ENCODE measurements at places on chromosomes 7 and 10. TPM values are rescaled to one million over a fixed set of nuclear protein-coding genes. Genes with fewer than 3 reads are reported as not detected.

WNT8B gene
- total RNA-seq: not detected

BTBD16 gene
- total RNA-seq: not detected

- no peaks in the 10 kb centered on the region for H3K36me3 ChIP-seq
- no peak overlapping the region for H3K27ac ChIP-seq
- H3K4me3 ChIP-seq: no peak overlapping the region
- no peaks in the 10 kb centered on the region for H3K4me1 ChIP-seq
- no peak for DNase-seq
- no peaks in the 10 kb centered on the region for H3K27me3 ChIP-seq
Measured at GRCh38 chr7:82676777-82677463, 233.3 kb upstream of the CACNA2D1 start.

GRCh38 chr10:118838364-118838763 lies 83.6 kb upstream of the CACUL1 start:
- peaks cover 5% of the 10 kb centered on the region for H3K4me1 ChIP-seq
- no peaks in the 10 kb centered on the region for H3K36me3 ChIP-seq
- no peak for DNase-seq
- no peak overlapping the region for H3K4me3 ChIP-seq
- no peak overlapping the region for H3K27ac ChIP-seq
- no peaks in the 10 kb centered on the region for H3K27me3 ChIP-seq

GRCh38 chr10:121579656-121580055 lies 18.6 kb downstream of the FGFR2 start:
- no peaks in the 10 kb centered on the region for H3K27me3 ChIP-seq
- DNase-seq: no peak
- H3K27ac ChIP-seq: no peak overlapping the region
- H3K4me1 ChIP-seq: no peaks in the 10 kb centered on the region

IDI2 gene
- total RNA-seq: 0.72 TPM

- peaks cover 67% of the 10 kb centered on the region for H3K27me3 ChIP-seq
- no peak overlapping the region for H3K4me3 ChIP-seq
- H3K36me3 ChIP-seq: no peaks in the 10 kb centered on the region
- no peak for DNase-seq
- no peak overlapping the region for H3K27ac ChIP-seq
Measured at GRCh38 chr7:31340051-31340450, 475 bp downstream of the NEUROD6 start.

DNA sequence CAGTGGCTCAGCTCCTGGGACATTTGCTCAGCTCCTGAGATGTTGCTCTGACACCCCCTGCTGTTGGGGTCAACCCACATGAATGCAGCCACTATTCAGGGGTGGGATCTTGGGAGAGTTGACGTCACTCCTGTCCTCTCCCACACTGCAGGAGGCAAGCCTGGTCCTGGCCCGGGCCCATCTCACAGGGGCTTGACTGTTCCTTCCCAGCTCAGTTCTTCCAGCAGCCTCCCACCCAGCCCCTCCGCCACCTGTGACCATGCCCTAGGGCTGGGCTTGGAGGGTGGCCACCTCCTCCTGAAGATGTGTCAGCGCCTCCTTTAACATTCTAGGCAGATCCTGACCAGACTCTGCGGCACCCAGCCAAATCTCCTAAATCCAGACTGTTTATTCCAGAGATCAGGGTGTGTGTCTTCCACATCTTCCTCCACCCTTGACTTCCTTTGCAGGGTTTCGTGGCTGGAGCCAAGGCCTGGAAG lies 19.1 kb upstream of the OPALIN start:
- no peak overlapping the region for H3K27ac ChIP-seq
- peaks cover 16% of the 10 kb centered on the region for H3K4me1 ChIP-seq
- H3K36me3 ChIP-seq: no peaks in the 10 kb centered on the region
- no peak overlapping the region for H3K4me3 ChIP-seq
- H3K27me3 ChIP-seq: no peaks in the 10 kb centered on the region

UBE3C gene
- total RNA-seq: 46.9 TPM

AKR1C8 gene
- not detected for total RNA-seq

SPDYE11 gene
- not detected for total RNA-seq

- no peaks in the 10 kb centered on the region for H3K27me3 ChIP-seq
- no peak overlapping the region for H3K27ac ChIP-seq
- H3K4me3 ChIP-seq: no peak overlapping the region
Measured at GRCh38 chr10:30990351-30990750, 41.3 kb downstream of the ZNF438 start.

- H3K36me3 ChIP-seq: peaks cover 6% of the 10 kb centered on the region
- H3K4me1 ChIP-seq: peaks cover 78% of the 10 kb centered on the region
- H3K27ac ChIP-seq: no peak overlapping the region
- no peaks in the 10 kb centered on the region for H3K27me3 ChIP-seq
- no peak for DNase-seq
Measured at GRCh38 chr7:77561352-77561751, 24.3 kb downstream of the PTPN12 start.

- H3K27ac ChIP-seq: no peak overlapping the region
- DNase-seq: no peak
- H3K27me3 ChIP-seq: peaks cover 98% of the 10 kb centered on the region
Measured at GRCh38 chr7:97003262-97004246, 1.8 kb upstream of the DLX6 start.

- no peaks in the 10 kb centered on the region for H3K36me3 ChIP-seq
- no peak for DNase-seq
- H3K27me3 ChIP-seq: no peaks in the 10 kb centered on the region
Measured at GRCh38 chr10:22958338-22958737, 30.5 kb downstream of the ARMC3 start.

GRCh38 chr10:69407621-69408301 lies 9.0 kb downstream of the TACR2 start:
- no peaks in the 10 kb centered on the region for H3K4me1 ChIP-seq
- H3K36me3 ChIP-seq: no peaks in the 10 kb centered on the region
- DNase-seq: no peak
- H3K27ac ChIP-seq: peak overlapping the region; percentile 88

- no peaks in the 10 kb centered on the region for H3K27me3 ChIP-seq
- H3K36me3 ChIP-seq: no peaks in the 10 kb centered on the region
- DNase-seq: no peak
- H3K4me3 ChIP-seq: no peak overlapping the region
Measured at GRCh38 chr7:27917119-27917518, 177.2 kb downstream of the TAX1BP1 start.

- no peak overlapping the region for H3K4me3 ChIP-seq
- DNase-seq: no peak
- no peaks in the 10 kb centered on the region for H3K4me1 ChIP-seq
- H3K27me3 ChIP-seq: peaks cover 8% of the 10 kb centered on the region
- H3K27ac ChIP-seq: no peak overlapping the region
Measured at GRCh38 chr10:27482984-27483956, 20.8 kb upstream of the RAB18 start.

GRCh38 chr7:24297362-24297761 lies 13.4 kb downstream of the NPY start:
- H3K4me1 ChIP-seq: no peaks in the 10 kb centered on the region
- H3K4me3 ChIP-seq: no peak overlapping the region
- no peaks in the 10 kb centered on the region for H3K27me3 ChIP-seq
- H3K27ac ChIP-seq: no peak overlapping the region
- H3K36me3 ChIP-seq: no peaks in the 10 kb centered on the region
- no peak for DNase-seq

GRCh38 chr7:5452470-5452899 lies 28.9 kb upstream of the TNRC18 start:
- H3K4me3 ChIP-seq: no peak overlapping the region
- H3K27ac ChIP-seq: no peak overlapping the region
- H3K27me3 ChIP-seq: no peaks in the 10 kb centered on the region
- peaks cover 4% of the 10 kb centered on the region for H3K4me1 ChIP-seq

GRCh38 chr10:106479636-106480035 lies 684.9 kb downstream of the SORCS1 start:
- no peaks in the 10 kb centered on the region for H3K36me3 ChIP-seq
- no peak overlapping the region for H3K4me3 ChIP-seq
- H3K27me3 ChIP-seq: no peaks in the 10 kb centered on the region
- H3K27ac ChIP-seq: no peak overlapping the region

GRCh38 chr10:116331815-116332214 lies 7.6 kb downstream of the CCDC172 start:
- DNase-seq: no peak
- H3K4me3 ChIP-seq: no peak overlapping the region
- H3K27me3 ChIP-seq: no peaks in the 10 kb centered on the region
- H3K36me3 ChIP-seq: no peaks in the 10 kb centered on the region
- H3K27ac ChIP-seq: no peak overlapping the region

DNA sequence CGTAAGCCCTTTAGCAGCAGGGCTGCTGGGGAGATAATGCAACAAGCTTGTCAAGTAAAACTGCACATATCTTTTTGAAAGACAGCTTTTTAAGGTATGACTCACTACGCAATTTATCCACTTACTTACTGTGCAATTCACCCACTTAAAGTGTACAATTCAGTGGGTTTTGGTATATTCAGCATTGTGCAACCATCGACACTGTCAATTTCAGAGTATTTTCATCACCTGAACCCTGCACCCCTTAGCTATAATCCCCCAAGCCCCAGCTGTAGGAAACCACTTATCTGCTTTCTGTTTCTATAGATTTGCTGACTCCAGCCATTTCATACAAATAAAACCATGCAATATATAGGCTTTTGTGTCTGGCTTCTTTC lies 168.0 kb downstream of the PTPN20 start:
- peaks cover 2% of the 10 kb centered on the region for H3K27me3 ChIP-seq
- H3K36me3 ChIP-seq: no peaks in the 10 kb centered on the region
- DNase-seq: no peak
- H3K27ac ChIP-seq: no peak overlapping the region
- no peaks in the 10 kb centered on the region for H3K4me1 ChIP-seq

- no peaks in the 10 kb centered on the region for H3K36me3 ChIP-seq
- no peak for DNase-seq
- H3K4me3 ChIP-seq: no peak overlapping the region
- no peaks in the 10 kb centered on the region for H3K4me1 ChIP-seq
- no peaks in the 10 kb centered on the region for H3K27me3 ChIP-seq
- H3K27ac ChIP-seq: no peak overlapping the region
Measured at GRCh38 chr7:104296900-104297299, 31.5 kb upstream of the LHFPL3 start.

- no peaks in the 10 kb centered on the region for H3K27me3 ChIP-seq
- H3K36me3 ChIP-seq: no peaks in the 10 kb centered on the region
- peaks cover 37% of the 10 kb centered on the region for H3K4me1 ChIP-seq
- no peak for DNase-seq
Measured at GRCh38 chr10:119346095-119346832, 138.9 kb downstream of the GRK5 start.

- DNase-seq: no peak
- H3K27me3 ChIP-seq: peaks cover 6% of the 10 kb centered on the region
- H3K4me3 ChIP-seq: no peak overlapping the region
- H3K36me3 ChIP-seq: no peaks in the 10 kb centered on the region
- H3K4me1 ChIP-seq: no peaks in the 10 kb centered on the region
Measured at GRCh38 chr7:32206987-32207386, 136.8 kb upstream of the PDE1C start.

LHFPL3 gene
- total RNA-seq: not detected

CDHR3 gene
- total RNA-seq: 1.4 TPM

GRCh38 chr7:135277161-135277560 lies 43.5 kb downstream of the STRA8 start:
- H3K27ac ChIP-seq: no peak overlapping the region
- DNase-seq: no peak
- H3K4me1 ChIP-seq: peaks cover 8% of the 10 kb centered on the region
- H3K27me3 ChIP-seq: peaks cover 10% of the 10 kb centered on the region
- H3K36me3 ChIP-seq: no peaks in the 10 kb centered on the region

OPN4 gene
- total RNA-seq: not detected

PSD gene
- 0.44 TPM for total RNA-seq

VIPR2 gene
- total RNA-seq: 16.7 TPM

DNA sequence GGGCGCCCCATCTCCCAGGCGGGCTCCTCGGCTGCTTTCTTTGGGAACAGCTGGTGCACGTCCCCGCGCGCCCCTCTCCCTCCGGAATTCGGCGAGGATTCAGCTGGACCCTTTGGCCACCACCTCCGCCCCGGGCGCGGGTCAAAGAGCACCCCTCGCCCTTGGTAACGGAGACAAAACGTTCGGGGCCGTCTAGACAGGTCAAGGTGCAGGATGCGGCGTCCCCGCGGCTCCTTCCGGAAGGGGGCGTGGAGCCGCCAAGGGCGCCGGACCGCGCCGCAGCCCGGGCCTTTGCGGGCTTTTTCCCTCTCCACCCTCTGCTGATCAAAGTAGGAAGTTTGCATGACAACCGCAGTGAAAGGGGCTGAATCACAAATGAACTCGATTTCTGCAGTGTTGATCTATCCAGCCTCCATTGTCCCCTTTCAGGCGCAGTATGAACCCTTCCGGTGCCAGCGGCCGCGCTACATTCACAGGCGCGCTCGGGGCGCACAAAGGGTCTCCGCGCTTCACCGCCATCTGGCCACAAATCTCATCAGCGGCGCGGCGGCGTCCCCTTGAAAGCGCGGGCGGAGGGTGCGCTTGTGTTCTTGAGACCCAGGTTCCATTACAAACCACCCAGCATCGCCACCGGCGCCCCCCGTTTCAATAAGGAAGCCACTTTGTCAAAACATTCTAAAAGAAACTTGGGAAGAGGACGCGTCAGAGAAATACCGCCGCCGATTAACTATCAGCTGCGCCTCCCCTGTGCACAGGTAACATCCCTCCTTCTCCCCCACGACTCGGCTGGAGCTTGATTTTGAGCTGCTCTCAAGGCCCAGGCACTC lies 36.4 kb downstream of the CNPY1 start:
- H3K27ac ChIP-seq: no peak overlapping the region
- peak overlapping the region; percentile 9 for H3K4me3 ChIP-seq
- no peaks in the 10 kb centered on the region for H3K36me3 ChIP-seq

DOCK4 gene
- total RNA-seq: 11.8 TPM

TWIST1 gene
- total RNA-seq: 0.51 TPM

MUC12 gene
- not detected for total RNA-seq

DNA sequence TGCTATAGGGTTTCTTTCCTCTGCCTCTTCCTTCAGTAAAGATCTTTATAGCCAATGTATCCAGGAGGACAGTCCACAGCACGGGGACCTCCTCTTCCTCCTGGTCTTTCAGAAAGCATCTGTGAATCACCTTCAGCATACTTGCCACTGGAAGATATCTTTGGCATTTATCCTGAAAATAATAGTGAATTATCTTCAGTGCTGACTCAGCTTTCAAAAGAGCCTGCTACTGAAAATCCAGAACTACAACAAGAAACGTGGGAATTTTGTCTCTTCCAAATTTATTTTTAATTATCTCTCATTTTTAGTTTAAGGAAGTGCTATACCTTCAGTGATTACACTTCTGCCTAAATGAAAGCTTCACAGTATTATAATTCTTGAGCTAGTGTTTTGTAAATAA lies 7.6 kb upstream of the UNC5B start:
- H3K36me3 ChIP-seq: no peaks in the 10 kb centered on the region
- no peak overlapping the region for H3K4me3 ChIP-seq
- no peaks in the 10 kb centered on the region for H3K27me3 ChIP-seq
- H3K4me1 ChIP-seq: peaks cover 16% of the 10 kb centered on the region
- DNase-seq: no peak

CALML3 gene
- not detected for total RNA-seq

GRCh38 chr7:30926313-30926712 lies 14.7 kb downstream of the AQP1 start:
- no peaks in the 10 kb centered on the region for H3K36me3 ChIP-seq
- H3K27ac ChIP-seq: no peak overlapping the region

GRCh38 chr10:132229834-132230556 lies 43.2 kb downstream of the DPYSL4 start:
- peak overlapping the region; percentile 28 for H3K4me3 ChIP-seq
- H3K4me1 ChIP-seq: no peaks in the 10 kb centered on the region
- no peaks in the 10 kb centered on the region for H3K36me3 ChIP-seq
- DNase-seq: no peak

VENTX gene
- 0.86 TPM for total RNA-seq

GRCh38 chr7:75646571-75647102 lies 92.1 kb downstream of the HIP1 start:
- DNase-seq: no peak
- H3K4me1 ChIP-seq: peaks cover 11% of the 10 kb centered on the region
- no peak overlapping the region for H3K4me3 ChIP-seq
- H3K27ac ChIP-seq: no peak overlapping the region
- no peaks in the 10 kb centered on the region for H3K27me3 ChIP-seq

DHTKD1 gene
- total RNA-seq: 44.3 TPM

HSPB1 gene
- 1,516 TPM for total RNA-seq

- H3K36me3 ChIP-seq: no peaks in the 10 kb centered on the region
- peaks cover 9% of the 10 kb centered on the region for H3K4me1 ChIP-seq
- H3K4me3 ChIP-seq: no peak overlapping the region
Measured at GRCh38 chr7:96244992-96245292, 77.0 kb downstream of the SLC25A13 start.
